ENCODE measurements at places on chromosomes 1 and 21.

- no peak for DNase-seq
These were observed 28.9 kb downstream of the RUNX3 start for GRCh38 chr1:24900985-24901781.

- no peak for DNase-seq
These were observed 352.1 kb downstream of the ST6GALNAC3 start for GRCh38 chr1:76426606-76427005.

DNA sequence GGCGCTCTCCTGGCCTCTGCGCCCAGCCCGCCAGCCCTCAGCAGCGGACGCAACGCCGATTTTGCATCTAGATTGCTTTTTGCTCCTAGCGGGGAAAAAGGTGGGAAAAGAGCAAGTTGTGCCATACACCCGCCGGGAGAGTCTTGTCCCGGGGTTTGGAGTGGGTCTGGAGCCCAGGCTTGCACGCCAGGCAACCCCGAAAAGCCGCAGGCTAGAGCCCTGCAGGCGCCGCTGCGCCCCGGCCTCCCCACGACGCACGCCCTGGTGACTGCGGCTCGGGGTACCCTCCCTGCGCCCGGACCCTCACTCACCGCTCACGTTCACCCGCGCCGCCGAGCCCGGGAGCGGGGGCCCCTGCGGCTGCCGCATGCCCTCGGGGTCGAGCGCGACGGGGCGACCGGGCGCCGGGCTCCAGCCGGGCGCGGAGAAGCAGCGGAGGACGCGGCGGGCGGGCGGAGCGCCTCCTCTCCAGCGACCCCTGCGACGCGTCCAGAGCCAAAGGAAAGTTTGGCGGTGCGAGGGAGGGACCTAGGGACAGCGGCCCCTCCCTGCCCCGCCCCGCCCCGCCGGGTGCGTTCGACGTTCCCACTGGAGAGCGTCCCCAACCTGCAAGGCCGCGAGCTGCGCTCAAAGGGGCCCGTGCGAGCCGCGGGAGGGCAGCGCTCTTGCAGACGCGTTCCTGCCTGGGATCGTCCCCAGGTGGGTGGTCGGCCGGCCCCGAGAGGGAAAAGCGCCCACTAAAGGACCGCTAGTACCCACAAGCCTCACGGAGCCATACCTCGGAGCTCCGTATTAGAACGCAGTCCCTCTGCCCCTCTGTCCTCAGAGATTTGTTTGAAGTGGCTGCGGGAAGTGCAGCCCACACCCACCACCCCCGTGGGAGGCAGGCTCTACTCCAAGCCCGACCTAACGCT lies at the start of gene LPAR3:
LPAR3 (minus strand) TSS at position 502 of the 914 bp plus-strand sequence. CDS start 27,086 bp downstream, outside the sequence.
- no peak for DNase-seq

DNA sequence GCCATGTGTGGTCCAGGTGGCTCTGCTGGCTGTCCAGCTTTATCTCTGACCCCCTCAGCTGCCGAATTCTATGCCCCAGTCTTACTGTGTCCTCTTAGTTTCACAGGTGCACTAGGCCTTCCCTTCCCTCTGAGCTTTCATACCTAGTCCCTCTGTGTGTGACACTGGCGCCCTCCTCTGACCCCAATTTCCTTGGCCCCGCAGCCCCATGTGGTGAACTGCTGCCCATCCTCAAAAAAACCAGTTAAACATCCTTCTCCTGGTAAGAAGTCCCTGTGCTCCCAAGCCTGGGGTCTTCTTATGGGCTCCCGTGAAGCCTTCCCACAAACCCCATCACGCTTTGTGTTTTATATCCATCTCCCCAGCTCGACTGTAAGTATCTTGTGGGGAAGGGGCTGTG lies 93.9 kb upstream of the TSPAN2 start:
- DNase-seq = no peak

- DNase-seq = peak; percentile 86
These were observed 131.8 kb upstream of the NGF start for GRCh38 chr1:115469703-115470476.

DNA sequence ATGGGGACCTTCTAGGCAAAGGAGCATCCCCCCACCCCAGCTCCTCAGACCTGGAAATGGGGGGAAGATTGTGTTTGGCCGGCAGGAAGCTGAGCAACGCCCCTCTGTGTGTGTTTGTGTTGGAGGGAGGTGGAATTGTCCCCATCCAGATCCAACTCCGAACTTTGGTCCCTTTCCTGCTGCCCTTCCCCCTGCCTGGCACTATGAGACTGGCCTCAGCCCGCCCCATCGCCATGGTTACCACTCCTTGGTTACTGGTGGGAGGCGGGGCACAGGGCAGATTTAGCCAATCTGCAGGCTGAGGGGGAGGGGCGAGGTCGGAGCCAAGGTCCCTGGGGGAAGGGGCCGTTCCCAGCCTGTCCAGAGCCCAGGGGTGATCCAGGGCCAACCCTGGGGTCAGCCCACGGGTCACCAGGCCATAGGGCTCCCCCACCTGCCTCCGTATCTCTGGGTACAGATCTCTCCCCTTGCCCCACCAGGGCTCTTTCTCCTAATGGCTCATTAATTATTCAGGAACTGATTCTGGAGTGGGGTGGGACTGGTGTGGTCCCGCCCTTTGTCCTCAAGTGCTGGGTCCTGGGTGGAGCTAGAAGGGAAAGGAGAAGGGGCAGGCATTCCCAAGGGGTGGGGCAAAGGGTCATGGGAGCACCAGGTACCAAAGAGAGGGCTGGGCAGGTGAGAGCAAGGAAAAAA lies 15.2 kb downstream of the PTPRF start:
- DNase-seq = peak; percentile 76

DNA sequence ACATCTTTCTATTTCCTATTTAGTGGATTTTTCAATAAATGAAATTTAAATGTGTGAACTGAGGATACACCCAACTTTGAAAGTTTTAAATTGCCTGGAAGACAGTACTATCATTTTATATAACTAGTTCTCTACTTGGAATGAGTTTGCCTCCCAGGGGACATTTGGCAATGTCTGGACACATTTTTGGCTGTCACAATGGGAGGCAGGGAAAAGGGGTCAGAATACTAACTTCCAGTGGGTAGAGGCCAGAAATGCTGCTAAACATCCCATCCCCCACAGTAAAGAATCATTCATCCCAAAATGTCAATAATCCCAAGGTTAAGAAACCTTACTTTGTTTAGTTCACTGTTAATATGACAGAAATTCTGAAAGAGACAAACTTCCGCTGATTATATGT lies 13.2 kb upstream of the NRAS start:
- DNase-seq = no peak
